ENCODE measurements at places on chromosomes 6 and 20.

DNA sequence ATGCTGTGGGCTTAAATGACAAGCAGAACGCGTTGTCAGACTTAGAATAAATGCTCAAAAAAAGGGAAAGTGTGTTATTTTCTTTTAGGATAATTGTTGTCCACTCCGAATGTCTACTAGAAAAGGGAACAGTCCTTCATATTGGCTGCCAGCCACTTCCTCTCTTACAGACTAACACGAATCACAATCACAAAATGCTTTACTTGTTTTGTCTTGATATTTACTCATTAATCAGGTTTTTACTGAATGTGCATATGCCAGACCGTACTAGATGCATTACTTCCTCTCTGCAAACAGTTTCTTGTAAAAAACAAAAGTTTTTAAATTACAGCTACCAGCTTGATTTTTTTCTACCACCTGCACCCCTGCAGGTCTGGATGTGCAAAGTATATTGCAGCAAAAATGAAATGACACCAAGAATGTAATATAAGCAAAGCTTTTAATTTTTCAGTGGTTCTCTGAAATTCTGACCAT is 821 bp downstream of the DHX35 start:
- no peak for DNase-seq

DNA sequence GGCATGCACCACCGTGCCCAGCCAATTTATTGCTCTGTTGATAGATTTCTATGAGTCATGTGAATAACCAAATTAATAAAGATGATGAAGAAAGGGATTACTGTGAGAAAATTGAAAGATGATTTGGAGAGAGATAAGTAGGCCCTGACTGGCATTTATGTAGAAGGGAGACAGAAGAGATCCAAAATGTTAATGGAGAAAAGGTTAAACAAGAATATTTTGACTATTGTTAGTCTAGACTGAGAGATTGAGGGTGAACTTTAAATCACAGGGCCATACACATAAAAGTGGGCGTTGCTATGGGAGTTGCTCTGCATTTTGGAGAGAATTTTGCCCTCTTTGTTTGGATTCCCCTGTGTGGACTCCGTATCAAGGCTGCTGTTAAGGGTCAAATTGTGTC is 68.9 kb upstream of the SCAF8 start:
- DNase-seq, result no peak

DNA sequence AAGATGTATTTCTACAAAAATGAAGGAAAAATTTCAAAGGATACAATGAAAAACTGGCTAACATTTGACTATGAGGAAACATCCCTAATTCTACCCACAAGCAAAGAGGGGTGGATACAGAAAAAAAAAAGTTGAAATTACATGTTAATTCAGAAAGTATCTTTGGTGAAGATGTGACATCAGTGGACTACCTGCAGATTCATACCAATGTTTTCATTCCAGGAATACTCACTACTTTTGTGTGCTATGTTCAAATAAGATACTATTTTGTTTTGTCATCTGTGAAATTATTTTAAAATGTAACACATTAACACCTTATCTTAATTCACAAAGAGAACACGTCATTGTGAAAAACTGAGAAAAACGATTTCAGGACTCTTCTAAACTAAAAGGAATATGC is 159.3 kb upstream of the SHLD1 start:
- no peak for DNase-seq

DNA sequence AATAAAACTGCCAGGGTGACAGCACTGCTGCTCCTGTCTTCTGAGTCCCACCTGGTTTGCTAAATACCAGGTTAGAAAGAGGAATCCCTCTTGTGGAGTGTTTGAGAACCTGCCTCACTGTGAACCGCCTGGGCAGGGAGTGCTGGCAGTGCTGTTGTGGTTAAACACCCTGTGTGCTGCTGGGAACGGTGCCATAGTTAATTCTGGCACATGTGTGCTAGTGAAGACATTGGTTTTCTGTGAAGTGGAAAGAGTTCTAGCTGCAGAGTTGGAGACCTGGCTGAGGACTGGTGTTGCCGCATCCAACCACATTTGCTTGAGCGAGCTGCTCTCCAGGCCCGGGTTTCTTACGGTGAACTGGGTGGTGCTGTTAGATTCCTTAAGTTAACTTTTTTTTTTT is 72.7 kb downstream of the IGF2R start:
- no peak for DNase-seq

DNA sequence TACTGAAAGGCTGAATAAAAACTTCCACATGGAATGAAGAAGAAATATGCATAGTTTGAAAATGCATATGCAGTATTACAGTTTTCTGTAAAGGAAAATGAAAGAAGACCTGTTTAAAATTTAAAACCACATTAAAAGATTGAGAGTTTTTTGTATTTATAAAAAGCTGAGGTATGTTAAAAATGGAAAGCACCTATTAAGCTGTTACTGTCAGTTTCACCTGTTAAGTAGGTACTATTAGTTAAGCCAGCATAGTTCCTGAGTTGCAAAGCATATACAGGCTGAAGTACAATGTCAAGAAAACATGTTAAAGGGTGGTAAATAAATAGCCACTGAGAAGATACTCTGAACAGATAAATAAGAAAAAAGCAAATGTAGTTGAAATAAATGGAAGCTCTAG is 69.9 kb downstream of the ATXN1 start:
- no peak for DNase-seq

DNA sequence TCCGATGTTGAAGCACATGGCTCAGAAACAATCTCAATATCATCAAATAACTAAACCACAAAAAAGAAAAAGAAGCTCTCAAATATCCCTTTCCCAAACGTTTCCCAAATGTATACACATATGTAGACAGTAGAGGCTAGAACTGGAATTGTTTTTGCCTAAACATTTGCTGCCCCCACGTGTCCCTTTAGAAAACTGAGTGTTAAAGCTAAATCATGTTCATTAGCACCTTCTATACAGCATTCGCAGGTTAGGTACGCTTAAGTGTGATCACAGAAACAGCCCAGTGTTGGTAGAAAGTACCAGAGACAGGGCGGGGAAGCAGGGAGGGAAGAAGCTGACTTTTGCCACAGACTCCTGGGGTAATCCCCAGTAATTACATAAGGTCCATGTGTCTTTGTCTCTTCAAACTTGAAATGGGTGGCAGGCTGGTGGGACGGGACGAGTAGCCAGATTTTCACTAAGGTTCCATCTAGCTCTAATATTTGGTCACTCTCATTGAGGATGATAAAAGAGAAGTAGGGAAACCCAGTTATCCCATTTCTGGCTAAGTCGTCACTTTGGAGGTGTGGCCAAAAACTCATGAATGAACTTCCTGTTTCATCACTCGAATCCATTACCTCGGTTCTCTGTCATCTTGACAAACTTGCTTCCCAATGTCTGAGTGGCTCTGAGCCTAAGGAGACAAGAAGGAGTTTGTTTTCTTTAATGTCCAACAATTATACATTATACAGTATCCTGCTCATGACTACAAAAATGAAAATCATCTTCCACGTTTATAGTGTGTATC is 15.0 kb upstream of the TFAP2A start:
- DNase-seq, result no peak

- peak; percentile 60 for DNase-seq
Measured at GRCh38 chr6:12637960-12638641, 78.5 kb upstream of the PHACTR1 start.

- DNase-seq, result no peak
Measured at GRCh38 chr6:82744286-82745015, 321.2 kb downstream of the UBE3D start.

DNA sequence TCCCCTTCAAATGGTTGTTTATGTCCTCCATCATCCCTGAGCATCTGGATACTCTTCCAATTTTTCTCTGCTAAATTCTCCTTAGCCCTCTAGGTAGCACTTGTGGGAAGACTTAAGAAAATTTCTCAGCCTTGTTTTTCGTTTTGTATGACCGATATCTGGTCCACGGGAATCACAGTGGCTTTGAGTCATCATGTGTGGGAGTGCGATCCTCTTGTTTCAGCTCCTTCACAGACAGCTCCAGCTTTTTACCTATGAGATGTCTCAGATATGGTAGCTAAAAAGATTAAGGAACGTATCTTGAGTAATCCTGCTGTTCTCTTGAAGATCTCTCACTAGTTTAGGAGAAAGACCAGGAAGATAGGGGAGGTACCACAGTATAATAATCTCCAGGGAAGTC is 196.1 kb downstream of the GRM1 start:
- no peak for DNase-seq

- DNase-seq, result no peak
Measured at GRCh38 chr20:22762576-22763256, 178.3 kb upstream of the FOXA2 start.

DNA sequence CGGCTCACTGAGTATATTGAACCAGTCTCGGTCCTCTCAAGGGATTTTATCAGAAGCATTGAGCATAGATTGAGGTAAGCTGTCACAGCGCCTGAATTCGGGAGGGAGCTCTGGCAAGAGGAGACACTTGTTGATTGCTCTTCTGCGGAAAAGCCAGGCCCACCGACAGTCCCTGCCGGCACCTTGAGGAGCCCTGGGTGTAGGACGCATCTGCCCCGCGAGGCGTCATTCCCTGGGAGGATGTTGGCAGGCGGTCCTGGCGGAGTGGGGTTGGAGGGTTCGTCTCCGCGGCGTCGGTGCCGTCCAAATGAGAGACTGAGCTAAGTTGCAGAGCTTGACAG is 843 bp downstream of the FBXO9 start:
- peak; percentile 31 for DNase-seq

DNA sequence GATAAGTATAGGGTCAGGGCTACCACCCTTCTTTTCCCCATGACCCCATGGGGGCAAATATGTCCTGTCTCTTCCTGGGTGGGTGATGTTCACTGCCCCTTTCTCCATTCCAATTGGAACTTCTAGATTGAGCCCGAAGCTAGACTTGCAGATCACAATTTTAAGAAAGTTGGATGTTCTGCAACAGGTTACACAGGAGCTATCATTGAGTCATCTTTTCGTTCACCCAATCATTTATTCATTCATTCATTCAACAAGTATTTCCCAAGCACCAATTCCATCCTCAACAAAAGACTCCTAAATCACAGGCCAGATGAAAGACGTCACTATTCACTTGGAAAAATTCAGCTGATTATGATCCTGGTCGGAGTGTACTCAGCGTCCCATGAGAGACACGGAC is 71.0 kb upstream of the FOXP4 start:
- no peak for DNase-seq

DNA sequence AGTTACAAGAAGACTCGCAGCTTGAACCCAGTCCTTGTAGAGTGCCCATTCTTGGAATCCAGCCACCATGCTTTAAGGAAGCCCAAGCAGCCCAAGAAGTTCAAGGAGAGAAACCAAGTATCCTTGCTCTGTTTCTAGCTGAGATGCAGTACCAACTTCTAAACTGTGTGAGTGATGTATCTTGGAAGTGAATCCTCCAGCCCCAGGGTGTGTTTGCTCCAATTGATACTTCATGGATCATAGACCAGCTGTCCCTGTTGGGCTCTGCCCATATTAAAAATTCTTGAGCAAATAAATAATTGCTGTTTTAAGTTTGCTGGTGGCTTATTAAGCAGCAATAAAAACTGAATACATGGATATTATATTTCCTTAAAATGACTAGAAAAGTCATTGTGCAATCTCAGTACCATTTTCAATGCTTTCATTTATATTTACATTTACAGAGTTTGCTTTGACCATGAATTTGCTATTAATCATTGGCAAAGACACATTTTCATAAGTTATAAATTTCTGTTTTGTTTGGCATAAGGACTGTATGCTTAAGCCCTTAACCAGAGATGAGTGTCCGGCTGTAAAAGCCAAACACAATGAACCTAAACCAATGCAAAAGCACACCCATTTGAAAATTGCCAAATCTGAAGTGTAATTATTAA is 9.2 kb downstream of the SPTLC3 start:
- no peak for DNase-seq

GRCh38 chr6:15409301-15410125 is 163.6 kb downstream of the JARID2 start:
- DNase-seq, result no peak

DNA sequence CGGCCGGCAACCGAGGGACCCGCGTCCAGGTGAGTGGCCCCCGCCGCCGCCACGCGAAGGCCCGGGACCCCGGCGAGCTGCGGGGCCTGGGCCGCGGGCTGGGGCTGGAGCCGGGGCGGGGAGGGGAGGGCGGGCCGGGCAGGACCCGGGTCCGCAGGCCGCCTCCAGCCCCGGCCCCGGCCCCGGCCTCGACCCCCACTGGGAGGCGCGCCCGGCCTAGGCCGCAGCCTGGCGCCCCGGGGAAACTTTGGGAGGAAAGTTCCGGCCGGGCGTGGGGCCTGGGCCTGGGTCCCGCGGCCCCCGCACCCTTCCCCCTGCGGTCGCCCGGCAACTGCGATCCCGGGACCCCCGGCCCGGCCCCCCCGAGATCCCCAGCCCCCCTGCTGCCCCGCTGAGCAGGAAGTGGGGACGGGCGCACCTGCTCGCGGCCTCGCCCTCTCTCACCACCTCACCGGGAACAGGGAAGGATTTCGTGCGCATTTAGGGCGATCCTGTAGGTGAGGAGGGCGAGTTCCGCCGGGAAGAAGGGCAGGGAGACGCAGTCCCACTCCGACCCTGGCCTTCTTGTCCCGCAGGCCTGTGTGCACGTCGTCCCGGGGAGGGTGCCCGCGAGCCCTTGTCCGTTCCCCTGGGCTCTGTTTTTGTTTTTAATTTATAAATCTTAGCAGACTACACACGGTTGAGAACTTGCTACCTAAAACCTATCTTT is 402 bp downstream of the OSBPL2 start:
- DNase-seq, result peak; percentile 33

DNA sequence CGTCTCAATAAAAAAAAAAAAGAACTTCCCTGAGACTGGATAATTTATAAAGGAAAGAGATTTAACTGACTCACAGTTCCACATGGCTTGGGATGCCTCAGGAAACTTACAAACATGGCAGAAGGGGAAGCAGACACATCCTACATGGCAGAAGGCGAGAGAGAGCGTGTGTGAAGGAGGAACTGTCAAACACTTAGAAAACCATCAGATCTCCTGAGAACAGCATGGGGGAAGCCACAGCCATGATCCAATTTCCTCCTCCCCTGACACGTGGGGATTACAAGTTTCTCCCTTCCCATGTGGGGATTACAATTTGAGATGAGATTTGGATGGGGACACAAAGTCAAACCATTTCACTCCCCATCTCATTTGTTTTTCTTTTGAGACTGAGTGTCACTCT is 46.6 kb upstream of the TFAP2C start:
- no peak for DNase-seq

GRCh38 chr6:52146851-52147445 is 39.2 kb upstream of the IL17A start:
- DNase-seq, result no peak

DNA sequence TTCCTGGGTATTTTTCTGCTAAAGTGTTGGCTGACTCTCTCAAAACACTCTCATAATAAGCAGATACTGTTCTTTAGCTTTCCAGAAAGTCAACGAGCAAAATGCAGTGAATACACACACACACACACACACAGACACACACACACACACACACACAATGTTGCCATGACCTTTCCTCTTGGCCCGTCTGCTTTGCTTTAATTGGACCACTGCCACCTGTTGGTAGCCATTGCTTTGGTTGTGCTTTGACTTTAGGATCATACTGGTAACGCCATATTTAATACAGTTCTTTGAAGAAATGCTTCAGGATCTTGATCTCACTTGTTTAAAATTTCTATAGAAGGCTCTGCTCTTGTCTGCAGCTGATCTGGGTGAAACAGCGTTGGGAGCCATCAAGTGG is 4.4 kb downstream of the FIG4 start:
- no peak for DNase-seq

- no peak for DNase-seq
Measured at GRCh38 chr6:74409447-74409846, 713.4 kb downstream of the CD109 start.

GRCh38 chr6:6466967-6467761 is 121.4 kb upstream of the LY86 start:
- DNase-seq, result no peak

GRCh38 chr6:13372688-13373487 is 44.6 kb upstream of the TBC1D7 start:
- DNase-seq, result no peak

GRCh38 chr6:144449911-144450597 is 164.9 kb downstream of the UTRN start:
- DNase-seq, result no peak
